Fibroblast of pulmonary artery (primary cell): ENCODE measurements at places on chromosomes 1 and 21.

- DNase-seq = peak; percentile 79
Measured at GRCh38 chr1:85628791-85629531, 48.4 kb downstream of the CCN1 start.

DNA sequence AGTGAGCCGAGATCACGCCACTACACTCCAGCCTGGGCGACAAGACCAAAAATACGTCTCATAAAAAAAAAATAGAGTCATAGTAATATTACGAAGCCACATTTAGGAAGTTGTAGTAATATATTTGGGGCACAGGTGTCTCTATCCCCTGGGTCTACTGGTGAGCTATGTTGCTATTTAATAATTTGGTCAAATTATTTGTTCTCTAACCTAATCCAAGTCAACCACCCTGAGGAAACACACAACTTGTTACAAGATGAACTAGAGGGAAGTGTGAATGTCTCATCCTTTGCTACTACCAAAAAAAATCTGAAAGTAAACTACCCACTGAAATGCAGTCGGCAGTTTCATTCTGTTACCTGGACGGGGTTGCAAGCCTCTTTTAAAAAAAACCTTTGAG lies 35.3 kb downstream of the RGS8 start:
- no peak for DNase-seq

GRCh38 chr1:177858332-177858821 lies 111.5 kb downstream of the SEC16B start:
- peak; percentile 24 for DNase-seq

- peak; percentile 90 for DNase-seq
Measured at GRCh38 chr1:229059671-229060539, 211.0 kb upstream of the RAB4A start.

DNA sequence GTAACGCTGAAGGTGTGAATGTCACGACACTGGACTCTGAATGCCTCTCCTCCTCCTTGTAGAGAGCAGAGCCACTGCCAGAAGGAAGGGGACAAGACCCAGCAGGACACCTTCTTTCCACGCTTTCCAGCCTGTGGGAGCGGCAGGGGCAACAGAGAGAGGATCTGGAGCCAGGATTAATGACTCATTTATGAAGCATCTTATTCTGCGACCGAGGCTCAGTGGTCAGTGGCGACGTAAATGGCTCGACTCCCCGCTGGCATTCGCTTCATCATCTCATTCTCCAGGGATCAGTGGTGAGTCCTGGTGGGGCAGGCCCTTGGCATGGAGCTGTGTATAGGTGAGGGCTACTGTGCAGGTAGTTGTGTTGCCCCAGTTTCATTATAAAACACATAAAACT lies 4.6 kb downstream of the SLC37A1 start:
- peak; percentile 56 for DNase-seq

- DNase-seq = no peak
Measured at GRCh38 chr1:110879758-110880606, 7.0 kb downstream of the CD53 start.

GRCh38 chr1:59290193-59290949 lies 6.5 kb upstream of the FGGY start:
- peak; percentile 64 for DNase-seq

- peak; percentile 9 for DNase-seq
Measured at GRCh38 chr1:154784924-154785531, 85.1 kb downstream of the KCNN3 start.

DNA sequence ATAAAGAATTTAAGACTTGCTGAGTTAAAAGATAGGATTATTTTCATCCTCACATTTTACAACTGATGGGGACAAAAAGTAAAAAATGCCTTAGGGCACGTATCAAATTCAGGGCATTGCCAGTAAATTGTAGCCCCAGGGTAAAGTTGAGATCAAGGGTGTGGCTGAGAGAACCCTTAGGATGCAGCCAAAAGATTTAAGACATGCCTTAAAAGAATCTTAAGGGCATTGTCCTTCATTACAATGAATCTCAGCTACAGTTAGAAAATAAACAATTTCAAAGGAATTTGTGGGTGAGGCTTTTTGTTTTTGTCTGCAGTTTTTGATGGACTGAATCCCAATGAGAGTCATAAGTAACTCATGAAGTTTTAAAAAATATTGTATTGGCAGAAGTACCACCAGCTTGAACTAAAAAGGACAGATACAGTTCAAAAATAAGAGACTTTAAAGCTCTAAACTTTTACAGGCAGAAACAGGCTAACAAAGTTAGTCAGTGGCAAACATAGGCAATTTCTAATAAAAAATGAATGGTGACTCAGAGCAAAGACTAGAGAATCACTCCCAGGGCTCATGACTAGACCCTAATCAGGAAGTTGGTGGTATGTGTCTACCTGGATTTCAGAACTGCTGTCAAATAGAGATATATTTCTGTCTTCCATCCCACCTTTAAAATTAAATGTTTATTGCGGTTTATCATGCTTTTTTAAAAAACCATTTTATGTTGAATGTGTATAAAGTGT lies 165.1 kb upstream of the SNX7 start:
- DNase-seq = no peak

GRCh38 chr1:207077470-207078377 lies 10.9 kb upstream of the C4BPB start:
- peak; percentile 88 for DNase-seq

GRCh38 chr1:36172983-36173382 lies 17.0 kb downstream of the MAP7D1 start:
- peak; percentile 86 for DNase-seq

GRCh38 chr1:202315576-202316168 lies 26.1 kb downstream of the UBE2T start:
- peak; percentile 81 for DNase-seq

DNA sequence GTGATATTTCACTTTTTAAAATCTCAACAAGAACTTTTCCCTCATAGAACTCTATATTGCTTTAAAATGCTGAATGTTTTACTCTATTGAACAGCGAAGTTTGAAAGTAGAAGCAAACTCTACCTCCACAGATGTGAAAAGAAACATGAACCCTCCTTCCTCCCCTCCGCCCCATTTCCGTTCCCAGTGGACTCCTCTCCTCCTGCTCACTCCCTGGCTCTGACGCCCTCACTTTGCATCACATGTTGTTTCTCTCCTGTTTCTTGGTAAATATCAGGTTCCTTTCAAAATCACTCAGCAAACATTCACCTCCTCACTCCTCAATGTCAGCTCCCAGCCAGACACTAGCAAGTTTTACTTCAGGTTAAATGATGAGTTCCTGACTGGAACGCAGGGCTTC lies 34.6 kb downstream of the KCNH1 start:
- DNase-seq = no peak

DNA sequence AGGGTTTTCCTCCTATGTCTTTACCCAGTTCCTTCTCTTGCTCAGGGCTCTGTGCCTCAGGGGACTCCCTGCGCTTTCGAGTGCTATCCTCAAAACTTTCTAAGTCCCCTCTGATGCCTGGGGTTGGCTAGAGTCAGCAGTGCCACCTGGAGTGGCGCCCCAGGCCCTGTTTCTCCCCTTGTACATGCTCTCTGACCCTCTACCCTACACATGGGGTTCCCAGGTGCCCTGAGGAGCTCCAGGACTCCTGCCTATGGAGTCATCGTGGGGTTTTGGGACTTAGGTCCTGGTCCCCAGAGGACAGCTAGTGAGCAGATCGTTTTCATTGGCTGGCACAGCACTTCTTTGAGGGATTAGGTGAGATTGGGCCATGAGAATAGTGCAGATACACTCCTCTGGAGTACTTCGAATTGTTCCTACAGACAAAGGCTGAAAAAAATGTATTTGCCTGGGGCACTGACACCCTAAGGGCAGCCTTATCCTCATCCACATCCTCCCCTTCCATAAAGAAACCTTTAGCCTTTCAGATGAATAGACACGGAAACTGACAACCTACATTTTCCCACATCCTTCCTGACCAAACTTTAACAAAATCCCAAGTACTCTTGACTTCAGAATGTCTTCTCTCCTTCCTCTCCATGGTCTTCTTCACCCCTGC lies 41.5 kb downstream of the LGR6 start:
- no peak for DNase-seq

GRCh38 chr1:23150125-23150524 lies 18.5 kb downstream of the LUZP1 start:
- no peak for DNase-seq

DNA sequence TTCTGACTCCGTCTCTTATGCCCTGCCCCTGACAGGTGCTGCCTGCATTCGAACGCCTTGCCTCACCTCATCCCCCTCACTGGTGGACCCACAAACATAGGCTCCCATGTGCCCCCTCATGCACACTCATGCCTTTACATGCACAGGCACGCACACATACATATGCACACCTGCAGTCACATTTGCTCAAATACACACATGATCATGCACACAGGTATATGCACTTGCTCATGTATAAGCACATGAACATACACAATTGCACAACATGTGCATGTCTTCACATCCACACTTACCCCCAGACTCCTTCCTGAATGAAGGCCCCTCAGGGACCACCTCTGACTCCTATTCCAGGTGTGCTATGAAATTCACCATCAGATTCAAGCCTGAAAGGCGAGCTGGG lies 506.9 kb downstream of the PTPRU start:
- DNase-seq = no peak

DNA sequence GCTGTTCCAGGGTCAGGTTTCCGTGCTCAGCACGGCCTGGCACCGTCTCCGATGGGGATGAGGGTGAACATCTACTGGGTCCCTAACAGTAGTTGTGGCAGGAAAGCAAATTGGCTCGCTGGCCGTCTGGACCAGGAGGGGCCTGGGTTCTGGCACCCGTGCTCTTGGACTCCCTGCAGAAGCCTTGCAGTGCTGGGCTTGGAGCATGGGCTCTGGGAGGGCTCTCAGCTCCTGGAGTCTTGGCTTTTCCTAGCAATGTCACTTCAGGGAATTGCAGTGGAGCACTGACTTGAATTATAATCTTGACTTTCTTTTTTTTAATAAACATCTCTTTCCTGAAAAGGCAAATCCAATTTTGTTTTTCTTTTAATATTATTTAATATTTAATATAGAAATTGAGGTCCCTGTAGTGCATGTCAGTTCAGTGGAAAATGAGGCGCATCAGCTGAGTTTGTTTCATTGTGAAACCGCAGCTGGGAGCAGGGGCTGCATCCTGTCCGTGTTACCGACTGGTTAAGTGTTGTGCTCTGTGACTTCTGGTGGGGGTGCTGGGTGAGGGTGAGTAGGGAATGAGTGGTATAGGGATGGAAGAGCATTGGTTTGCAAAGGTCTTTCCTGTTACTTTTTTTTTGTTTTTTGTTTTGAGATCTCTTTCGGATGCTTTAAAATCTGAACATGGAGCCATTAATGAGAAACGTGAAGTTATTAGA lies 64.1 kb downstream of the PEX14 start:
- DNase-seq = peak; percentile 13

DNA sequence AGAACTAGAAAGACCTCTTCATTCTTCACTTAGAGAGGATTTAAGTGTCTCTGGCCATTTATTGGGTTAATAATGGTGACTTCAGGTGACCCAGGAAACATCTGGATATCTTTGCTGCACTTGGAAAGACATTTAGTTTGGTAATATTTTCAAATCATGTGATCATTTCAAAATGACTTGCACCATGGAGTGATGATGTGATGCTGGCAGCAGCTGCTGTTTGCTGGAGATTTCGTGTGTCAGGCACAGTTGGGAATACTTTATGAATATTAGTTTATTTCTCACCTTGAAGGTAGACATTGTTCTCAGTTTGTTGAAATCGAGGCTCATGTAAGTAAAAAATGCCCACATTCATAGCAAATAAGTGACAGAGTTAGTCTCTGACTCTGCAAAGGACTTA lies 236.0 kb downstream of the DISC1 start:
- no peak for DNase-seq

- DNase-seq = peak; percentile 8
Measured at GRCh38 chr1:193014400-193014799, 44.8 kb downstream of the UCHL5 start.

DNA sequence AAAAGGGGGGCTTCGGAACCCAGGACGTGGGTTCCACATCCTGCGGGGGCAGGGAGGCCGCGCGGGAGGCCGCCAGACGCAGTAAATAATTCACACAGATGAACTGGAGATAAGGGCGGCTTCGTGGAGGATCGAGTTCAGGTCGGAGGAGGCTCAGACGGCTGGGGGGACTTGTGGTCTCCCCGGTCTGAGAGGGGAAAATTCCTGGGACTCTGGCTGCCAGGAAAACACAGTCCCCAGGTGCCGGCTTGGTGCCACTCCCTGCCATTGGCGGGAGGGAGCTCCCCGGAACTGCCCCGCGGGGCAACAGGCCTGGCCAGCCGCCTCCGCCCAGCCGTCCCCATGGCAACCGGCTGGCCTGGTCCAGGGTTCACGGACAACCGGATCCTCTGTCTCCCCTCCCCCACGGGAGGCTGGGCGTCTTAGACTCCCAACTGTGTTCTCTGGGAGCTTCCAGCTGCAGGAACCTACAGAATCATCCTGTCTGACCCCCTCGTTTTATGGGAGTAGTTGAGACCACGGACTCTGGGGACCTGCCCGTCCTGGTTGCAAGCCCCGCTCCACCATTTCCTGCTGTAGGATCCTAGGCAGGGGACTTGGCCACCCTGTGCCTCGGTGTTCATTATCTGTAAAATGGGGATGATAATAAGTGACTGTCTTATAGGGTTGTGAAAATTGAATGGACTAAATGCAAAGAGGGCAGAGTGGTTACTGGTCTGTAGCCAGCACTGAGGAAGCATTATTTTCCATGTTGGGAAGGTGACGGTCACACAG lies 9.6 kb downstream of the CAMK2N1 start:
- peak; percentile 33 for DNase-seq

DNA sequence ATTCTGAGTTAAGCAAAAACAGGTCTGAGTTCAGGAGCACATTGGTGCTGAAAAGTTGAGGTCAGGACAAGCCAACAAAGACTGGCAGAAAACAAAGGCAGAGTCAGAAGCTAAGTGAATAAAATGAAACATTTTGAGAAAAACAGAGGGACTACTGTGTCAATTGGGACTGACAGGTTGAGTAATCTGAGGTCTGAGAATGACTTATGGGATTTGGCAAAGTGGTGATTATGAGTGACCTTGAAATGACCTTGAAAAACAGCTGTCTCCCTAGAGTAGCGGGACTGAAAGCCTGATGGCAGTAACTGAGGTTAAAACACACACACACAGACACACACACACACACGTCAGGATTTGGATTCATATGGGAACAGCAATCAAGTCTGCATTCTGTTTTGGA lies 8.8 kb upstream of the COG2 start:
- no peak for DNase-seq

GRCh38 chr1:83692524-83693381 lies 306.2 kb downstream of the TTLL7 start:
- peak; percentile 27 for DNase-seq

- peak; percentile 51 for DNase-seq
Measured at GRCh38 chr1:60904099-60904851, 178.1 kb upstream of the NFIA start.

GRCh38 chr1:210582205-210582970 lies 253.7 kb downstream of the HHAT start:
- DNase-seq = no peak

- no peak for DNase-seq
Measured at GRCh38 chr1:163187849-163188248, 14.9 kb downstream of the RGS5 start.
